ENCODE measurements at places on chromosomes 1 and 21. TPM values are rescaled to one million over a fixed set of nuclear protein-coding genes. Genes with fewer than 3 reads are reported as not detected.
A peak's percentile ranks its signal among the peaks of the same experiment; 100 is the strongest.

- no peak for DNase-seq
Measured at GRCh38 chr1:25799352-25799934, 550 bp upstream of the SELENON start.

DNA sequence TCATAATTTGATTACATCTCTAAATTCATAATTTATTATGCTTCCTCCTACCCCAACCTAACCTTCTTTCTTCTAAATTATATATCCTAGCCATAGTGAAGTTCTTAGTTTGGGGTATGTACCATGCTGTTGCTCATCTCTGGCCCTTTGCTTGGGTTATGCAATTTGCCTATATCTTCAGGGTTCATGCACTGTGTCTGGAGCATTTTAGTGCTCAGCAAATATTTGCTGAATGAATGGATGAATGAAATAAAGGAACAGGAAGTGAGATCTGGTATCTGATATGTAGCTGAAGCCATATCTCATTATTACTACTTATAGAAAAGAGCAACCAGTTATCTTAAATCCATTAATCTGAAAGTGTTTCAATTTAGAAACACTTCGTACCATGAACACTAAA lies 137.6 kb downstream of the GPATCH2 start:
- no peak for DNase-seq

- no peak for DNase-seq
Measured at GRCh38 chr1:237124856-237125462, 83.0 kb downstream of the RYR2 start.

DNA sequence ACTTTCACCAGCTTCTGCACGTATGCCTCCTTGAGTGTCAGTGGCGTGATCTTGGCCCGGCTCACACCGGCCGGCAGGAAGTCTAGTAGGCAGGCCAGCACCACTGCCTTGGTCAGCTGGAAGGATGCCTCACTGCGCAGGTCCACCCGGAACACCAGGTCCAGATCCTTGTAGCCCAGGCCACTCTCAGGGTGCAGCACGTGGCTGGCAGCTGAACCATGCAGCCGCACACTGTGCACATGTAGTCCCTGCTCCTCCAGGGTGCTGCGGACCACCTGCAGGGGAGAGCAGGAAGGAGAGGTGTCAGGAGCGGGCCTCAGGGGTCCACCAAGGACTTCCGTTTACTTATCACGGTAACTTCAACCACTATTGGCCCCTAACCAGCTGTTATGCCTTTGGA lies 6.0 kb downstream of the TENT5B start:
- no peak for DNase-seq

GRCh38 chr21:36403713-36404112 lies 18.5 kb downstream of the CHAF1B start:
- no peak for DNase-seq

DNA sequence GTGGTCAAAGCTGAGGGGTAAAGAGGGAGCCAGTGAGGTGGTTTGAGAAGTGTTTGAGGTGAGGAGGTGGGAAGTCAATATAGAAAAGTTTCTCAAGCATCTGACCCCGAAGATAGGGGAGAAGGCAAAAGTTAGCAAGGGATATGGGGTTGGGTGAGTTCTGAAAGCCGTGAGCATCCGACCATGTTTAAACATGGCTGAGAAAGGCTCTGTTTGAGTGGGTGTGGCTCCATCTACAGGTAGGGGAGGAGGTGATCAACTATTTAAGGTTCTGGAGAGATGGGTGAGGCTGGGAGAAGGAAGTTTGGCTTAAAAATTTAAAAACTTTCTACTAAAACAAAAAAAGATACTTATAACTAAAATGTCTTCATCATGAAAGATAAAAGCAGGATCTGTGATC lies 273.8 kb downstream of the KCNJ6 start:
- DNase-seq = no peak

GRCh38 chr1:164256456-164256855 lies 302.5 kb upstream of the PBX1 start:
- no peak for DNase-seq

DNA sequence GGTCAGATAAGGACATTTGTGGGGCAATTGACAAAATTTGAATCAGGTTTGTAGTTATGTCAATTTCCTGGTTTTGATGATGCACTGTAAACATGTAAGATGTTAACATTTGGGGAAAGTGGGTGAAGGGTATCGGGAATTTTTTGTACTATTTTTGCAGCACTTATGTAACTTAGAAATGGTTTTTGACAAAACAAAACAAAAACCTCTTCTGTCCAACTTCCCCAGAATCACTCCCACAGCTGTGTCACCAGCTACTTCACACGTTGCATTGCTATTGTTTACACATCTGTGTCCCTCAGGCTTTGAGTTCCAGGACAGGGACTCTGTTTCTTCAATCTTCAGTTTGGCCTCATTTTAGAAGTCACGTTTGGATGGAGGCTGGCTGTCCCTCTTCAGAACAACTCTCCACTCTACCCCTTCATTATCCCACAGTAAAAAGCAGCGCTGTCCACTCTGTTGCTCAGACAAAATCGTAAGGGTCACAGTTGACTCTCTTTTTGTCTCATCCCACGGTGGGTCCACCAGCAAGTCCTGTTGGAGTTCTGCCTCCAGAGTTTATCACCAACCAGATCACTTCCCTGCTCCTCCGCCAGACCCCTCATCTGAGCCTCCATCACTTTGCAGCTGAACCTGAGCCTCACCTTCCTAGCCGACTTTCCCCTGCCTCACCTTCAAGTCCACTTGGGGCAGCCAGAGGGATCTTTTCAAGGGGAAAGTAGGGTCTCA lies 63.2 kb downstream of the NENF start:
- no peak for DNase-seq

DNA sequence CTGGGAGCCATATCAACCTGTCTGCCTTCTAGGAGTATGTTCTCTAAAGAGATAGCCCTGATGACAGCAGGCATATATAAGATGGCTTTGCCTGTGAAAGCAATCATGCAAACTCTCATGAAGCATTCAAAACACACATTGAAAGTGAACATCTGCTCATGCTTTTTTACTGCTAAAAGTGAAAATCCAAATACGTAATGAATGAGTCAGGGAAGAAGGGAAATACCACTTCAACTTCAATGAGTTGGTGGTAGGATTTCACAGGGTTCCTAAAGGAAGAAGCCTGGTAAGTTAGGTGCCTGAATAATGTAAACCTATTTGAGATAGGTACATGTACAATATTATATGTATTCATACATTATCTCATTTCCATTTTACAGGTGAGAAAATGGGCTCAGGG lies 50.5 kb upstream of the SLFNL1 start:
- no peak for DNase-seq

DNA sequence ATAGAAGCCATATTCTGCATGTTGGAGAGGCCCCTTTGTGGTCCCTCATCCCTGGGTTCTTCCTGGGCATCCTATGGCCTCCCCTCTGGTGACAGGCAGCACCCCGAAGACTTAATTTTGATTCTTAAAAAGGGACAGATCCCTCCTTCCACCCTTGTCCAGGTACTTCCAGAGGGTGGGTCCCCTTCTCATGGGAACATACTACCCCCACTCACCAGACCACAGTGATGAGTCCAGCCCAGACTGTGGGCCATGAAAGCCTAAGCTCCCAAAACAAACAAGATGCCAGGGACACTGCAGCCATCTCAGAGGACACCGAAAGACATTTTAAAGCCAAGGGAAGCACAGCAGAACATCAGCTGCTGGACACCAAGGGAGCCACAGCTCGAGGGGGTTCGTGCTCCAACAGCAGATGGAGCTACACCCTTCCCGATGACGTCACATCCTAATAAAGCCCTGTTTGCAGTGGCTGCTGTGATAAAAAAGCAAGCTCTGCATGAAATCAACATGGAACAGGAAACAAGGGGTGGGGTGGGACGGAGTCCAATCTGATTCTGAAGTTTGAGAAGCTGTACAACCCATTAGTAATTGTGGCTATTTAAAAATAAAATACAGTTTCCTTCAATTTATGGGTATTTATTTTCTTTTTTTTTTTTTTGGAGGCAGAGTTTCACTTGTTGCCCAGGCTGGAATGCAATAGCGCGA lies 32.4 kb downstream of the GNB1 start:
- DNase-seq = peak; percentile 78

DNA sequence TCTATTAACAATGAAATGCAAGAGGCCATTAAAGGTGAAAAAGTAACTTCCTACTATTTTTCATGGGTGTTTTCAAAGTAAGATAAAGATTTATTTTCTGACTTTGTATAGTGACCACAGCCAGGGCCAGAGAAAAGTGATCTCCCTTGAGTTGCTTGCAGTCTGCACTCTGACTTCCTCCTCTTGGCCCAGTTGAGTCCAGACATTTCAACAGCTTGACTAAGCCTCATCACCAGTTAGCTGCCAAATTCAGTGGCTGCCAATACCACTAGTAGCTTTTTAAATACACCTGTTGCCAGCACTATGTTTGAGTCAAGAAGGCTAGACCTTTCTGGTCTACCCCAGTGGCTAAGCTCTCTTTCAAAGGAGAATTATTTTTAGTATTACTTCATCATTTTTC lies 3.7 kb upstream of the NEK7 start:
- no peak for DNase-seq

DNA sequence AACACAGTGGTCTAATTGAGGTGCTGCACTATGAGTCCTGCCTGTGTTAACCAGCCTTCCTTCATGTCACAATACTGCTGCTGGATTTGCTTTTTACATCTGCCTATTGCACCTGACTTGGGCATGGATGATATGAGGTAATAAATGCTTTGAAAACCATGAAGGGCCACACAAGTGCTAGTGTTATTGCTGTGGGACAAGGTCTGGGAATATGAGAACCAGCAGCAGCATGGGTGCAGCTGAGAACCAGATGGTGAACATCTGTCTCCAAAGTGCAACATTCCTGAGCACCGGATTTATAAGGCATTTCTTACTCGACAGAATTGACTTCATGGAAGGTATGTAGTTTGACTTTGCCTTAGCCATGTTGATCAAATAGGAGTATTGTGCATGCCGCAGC lies 16.6 kb downstream of the TRIM45 start:
- DNase-seq = no peak

DNA sequence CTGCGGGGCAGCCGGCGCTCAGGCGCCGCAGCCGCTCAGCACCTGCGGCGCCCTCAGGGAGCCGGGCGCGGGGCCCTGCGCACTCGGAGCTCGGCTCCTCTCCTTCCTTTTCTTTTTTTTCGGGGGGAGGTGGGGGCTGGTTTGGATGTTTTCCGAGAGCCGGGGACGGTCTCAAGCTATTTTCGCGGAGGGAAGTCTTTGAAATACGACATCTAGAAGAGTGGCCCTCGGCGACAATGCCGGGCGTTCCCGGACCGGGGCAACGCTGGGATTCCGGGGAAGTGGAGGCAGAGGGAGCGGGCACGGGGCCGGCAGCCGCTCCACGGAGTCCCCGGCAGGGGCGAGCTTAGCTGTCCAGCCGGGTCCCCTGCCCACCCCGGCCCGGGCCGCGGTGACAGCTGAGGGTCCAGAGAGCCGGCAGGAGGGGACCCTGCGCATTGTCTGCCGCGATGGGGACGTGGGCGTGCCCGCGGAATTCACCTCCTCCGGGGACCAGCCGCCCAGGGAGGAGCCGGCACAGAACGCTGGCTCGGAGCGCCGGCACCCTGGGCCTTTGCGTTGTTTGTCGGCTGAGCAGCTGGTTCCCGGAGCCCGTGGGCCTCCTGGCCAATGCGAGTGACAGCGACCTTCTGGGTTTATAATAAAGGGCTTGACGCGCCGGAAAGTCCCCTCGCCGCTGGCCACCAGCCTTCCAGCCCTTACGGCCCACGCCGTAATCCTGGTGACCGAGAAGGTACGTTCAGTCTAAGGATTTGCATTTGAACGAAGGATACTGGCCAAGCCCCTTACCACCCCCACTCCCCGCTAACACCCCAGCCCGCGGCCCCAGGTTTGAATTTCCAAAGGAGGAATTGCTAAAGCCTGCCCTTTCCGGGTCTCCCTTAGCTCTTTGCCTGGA lies 582 bp downstream of the SLC37A1 start:
- DNase-seq = peak; percentile 68

- DNase-seq = no peak
Measured at GRCh38 chr1:31373897-31374486, 1.1 kb upstream of the FABP3 start.

GRCh38 chr1:213921712-213922111 lies 66.1 kb upstream of the PROX1 start:
- DNase-seq = no peak

- DNase-seq = no peak
Measured at GRCh38 chr21:46294647-46295176, 8.6 kb downstream of the YBEY start.

GRCh38 chr1:19734472-19734999 lies 65.2 kb downstream of the TMCO4 start:
- DNase-seq = no peak

DNA sequence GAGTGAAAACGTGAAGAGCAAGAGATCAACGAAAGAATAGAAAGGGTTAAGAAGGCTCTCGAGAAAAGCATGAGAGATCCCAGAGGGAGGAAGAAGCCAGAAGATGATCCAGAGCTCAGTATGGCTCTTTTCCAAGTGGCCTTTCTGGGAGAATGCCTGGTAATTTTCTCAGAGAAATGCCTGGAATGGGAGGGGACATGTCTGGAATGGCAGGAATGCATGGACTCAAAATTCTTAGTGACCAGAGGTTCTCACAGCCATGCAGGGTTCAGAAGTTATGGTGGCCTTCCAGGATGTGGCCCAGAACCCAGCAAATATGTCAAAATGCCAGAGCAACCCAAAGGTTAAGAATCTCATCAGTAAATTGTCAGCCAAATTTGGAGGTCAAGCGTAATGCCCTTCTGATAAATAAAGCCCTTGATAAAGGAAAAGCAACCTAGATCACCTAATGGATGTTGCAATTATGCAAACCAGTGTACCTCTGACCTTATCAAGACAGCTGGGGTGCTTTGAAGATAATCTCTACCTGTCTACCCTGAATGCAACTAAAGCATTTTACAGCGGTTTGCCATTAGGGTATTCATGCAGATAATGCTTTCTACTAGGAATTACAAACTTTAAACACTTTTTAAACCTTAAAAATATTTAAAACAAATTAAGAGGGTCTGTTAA lies 53.1 kb downstream of the NBPF6 start:
- peak; percentile 36 for DNase-seq

GRCh38 chr1:155173478-155174323 lies at the start of gene TRIM46:
TRIM46 (plus strand) TSS chr1:155173849; CDS start chr1:155173967, 118 bp downstream.
- no peak for DNase-seq

- no peak for DNase-seq
Measured at GRCh38 chr1:198858033-198858432, 219.2 kb downstream of the PTPRC start.

GRCh38 chr1:162368451-162368850 lies 8.2 kb downstream of the SPATA46 start:
- DNase-seq = no peak

UBE2Q1 gene
- total RNA-seq = 37.5 TPM

IGSF5 gene
- 0.67 TPM for total RNA-seq

PALMD gene
- total RNA-seq = 38.4 TPM

KRTAP15-1 gene
- not detected for total RNA-seq

CDC42BPA gene
- 33.4 TPM for total RNA-seq

MTMR11 gene
- total RNA-seq = 36.3 TPM

AMPD1 gene
- total RNA-seq = not detected

OR2T27 gene
- not detected for total RNA-seq

PLA2G2C gene
- not detected for total RNA-seq
